ENCODE measurements at places on chromosomes 1 and 21. TPM values are rescaled to one million over a fixed set of nuclear protein-coding genes. Genes with fewer than 3 reads are reported as not detected.

The CCSAP gene
- 13.1 TPM for total RNA-seq

The FCRL2 gene
- not detected for total RNA-seq

The TLCD4 gene
- total RNA-seq, result not detected

The PLCH2 gene
- total RNA-seq, result 32.7 TPM

The DRAXIN gene
- 0.60 TPM for total RNA-seq

The A3GALT2 gene
- total RNA-seq, result not detected

The OR2L5 gene
- not detected for total RNA-seq

The ZBTB37 gene
- 11.3 TPM for total RNA-seq

The AHCTF1 gene
- 26.9 TPM for total RNA-seq

The FAM76A gene
- total RNA-seq, result 14.1 TPM

The NR1I3 gene
- not detected for total RNA-seq
